ENCODE measurements at places on chromosomes 11 and 22.

GRCh38 chr22:37075046-37075445, 23.5 kb downstream of the KCTD17 start:
- no peak for DNase-seq

DNA sequence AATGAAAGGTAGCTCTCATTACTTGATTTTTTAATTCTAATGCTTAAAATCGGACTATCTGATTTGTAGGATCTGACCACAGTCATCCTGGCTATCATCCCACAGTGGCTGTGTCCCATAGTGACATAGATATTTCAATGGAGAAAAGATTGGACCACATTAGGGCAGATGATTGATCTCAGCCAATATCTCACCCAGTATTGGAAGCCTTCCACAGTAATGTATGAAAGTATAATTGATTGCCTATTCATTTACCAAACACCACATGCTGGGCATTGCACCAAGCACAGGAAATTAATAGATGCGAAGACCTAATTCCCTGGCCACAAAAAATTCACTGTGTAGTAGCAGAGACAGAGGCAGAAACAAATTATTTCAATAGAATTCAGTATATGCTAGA, 37.6 kb downstream of the FZD4 start:
- DNase-seq = no peak

DNA sequence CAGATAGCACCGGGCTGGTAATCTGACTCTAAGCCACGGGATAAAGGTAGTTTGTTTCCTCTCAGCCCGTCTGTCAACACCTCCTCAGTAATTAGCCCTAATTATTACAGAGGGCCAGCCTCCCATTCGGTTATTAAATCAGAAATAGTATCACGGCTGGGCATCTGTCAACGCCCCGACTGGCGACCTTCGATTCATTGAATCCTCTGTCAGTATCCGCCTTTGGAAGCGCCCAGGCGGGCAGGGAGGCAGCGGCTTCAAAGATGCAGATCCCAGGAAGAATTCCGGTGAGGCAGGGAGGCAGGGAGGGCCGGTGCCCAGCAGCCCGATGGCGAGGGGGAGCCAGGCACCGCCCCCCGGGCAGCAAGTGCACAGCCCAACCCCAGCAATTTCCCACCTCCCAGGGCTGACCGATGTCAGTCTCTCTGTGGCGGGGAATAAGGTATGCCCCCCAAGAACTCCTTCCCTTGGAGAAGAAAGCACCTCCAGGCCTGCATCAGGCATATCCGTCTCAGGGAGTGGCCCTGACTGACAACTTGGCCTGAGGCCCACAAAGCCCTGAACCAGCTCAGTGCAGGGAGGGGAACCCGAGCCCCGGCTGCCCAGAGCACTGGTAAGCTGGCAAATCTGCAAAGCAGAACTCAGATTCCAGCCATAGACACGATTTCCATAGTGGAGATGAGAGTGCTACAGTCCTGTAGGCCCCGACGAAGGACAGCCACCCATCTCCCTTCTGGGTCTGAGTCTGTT, 11.4 kb downstream of the GNB1L start:
- DNase-seq = no peak

- no peak for DNase-seq
Observed at GRCh38 chr11:94171693-94172440, 43.2 kb downstream of the PANX1 start.

- no peak for DNase-seq
Observed at GRCh38 chr22:20798974-20799373, 25.1 kb downstream of the SERPIND1 start.

- DNase-seq = no peak
Observed at GRCh38 chr11:28649922-28650321, 541.7 kb downstream of the METTL15 start.

DNA sequence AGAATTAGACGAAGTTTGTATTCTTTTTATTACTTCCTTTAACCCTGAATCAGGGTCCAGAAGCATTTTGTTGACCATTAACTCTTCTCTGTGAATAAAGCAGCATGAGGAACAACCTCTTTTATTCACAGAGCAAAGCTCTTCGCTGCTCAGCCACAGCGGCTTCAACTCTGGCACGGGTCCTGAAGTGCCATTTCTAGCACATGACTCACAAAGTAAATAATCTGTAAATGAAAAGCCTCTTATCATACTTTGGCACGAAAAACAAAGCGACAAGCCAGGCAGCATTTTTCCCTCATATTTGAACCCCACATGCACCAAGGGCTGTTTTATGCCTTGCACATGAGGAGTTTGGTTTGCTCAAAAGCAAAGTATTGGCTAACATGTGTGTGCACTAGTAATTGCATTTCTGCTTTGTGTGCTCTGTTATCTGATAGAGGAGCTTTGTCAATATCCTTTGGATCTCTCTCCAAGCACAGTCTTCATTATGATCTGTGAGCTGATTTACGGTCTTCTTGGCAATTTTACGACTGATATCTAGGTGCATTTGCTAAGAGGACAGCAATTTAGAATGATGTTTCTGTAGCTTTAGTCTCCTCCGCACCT, 33.0 kb upstream of the APOBEC3A start:
- no peak for DNase-seq

- no peak for DNase-seq
Observed at GRCh38 chr11:85316967-85317366, 310.2 kb downstream of the DLG2 start.

DNA sequence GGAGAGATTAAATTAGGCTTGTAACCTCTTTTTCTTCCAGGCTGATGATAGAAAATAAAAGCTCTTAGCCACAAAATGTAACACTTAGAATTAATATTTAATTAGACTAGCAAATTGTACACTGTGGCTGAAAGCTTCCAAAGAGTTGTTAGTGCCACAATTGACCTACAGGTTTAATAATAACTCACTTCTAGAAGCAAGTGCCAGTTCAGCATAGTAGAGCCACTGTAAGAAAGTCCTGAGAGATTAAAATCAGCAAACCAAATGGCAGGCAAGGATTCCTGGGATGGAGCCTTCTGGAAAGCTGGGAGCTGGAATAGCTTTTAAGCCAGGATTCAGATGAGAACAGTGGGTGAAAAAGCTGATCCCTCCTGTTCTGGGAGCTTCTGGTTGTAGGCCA, 131.0 kb downstream of the ELP4 start:
- DNase-seq = no peak

DNA sequence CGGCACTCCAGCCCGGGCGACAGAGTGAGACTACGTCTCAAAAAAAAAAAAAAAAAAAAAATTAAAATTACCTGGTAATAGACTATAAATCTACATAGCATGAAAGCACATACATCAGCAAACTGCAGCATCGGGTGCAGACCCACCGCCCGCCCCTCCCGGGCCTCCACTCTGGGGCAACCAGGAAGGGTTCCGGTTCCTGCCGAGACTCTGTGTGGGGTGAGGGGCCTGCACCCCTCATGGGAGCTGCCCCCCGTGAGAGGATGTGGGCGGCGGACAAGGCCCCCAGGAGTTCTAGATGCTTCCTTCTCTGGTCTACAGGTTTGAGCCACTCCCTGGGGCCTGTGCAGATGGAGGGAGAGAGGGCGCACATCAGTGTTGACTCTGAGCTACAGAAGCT, 9.1 kb downstream of the DRD4 start:
- DNase-seq = no peak

GRCh38 chr11:126098204-126098769, 35.6 kb upstream of the CDON start:
- no peak for DNase-seq

GRCh38 chr22:35631597-35631996, 14.5 kb upstream of the MB start:
- no peak for DNase-seq

GRCh38 chr11:34002420-34002819, 49.1 kb upstream of the CAPRIN1 start:
- DNase-seq = no peak

DNA sequence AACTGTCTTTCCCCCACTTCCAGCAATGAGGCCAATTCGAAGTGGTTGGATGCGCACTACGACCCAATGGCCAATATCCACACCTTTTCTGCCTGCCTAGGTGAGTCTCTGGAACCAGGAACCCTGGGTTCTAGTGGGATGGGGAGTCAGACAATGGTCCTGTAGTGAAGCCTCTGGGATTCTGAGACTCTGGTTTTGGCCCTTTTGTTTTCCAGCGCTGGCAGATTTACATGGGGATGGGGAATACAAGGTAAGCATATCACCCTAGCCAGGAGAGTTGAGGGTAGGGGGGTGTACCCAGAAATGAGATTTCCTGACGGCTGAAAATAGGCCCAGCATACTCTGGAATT, 530 bp downstream of the BBS1 start:
- DNase-seq = no peak

DNA sequence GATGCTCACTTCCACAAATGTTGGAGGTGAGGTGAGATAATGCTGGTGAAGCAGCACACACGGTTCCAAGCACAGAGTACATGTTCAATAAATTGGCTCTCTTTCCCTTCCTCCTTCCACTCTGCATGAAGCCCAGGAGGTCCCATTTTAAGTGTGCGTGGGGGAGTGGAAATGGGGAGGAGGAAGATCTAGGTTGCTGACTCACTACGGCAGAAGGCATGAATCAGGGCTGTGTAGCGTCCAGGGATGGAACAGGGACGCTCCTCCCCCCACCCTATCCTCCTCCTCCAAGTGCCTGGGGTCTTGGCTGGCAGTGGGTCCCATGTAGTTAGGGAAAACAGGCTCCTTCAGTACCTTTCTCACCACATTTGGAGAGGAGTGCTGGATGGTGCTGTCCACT, 44.2 kb downstream of the TRIM66 start:
- DNase-seq = no peak

GRCh38 chr11:94201004-94201465, 72.4 kb downstream of the PANX1 start:
- no peak for DNase-seq

DNA sequence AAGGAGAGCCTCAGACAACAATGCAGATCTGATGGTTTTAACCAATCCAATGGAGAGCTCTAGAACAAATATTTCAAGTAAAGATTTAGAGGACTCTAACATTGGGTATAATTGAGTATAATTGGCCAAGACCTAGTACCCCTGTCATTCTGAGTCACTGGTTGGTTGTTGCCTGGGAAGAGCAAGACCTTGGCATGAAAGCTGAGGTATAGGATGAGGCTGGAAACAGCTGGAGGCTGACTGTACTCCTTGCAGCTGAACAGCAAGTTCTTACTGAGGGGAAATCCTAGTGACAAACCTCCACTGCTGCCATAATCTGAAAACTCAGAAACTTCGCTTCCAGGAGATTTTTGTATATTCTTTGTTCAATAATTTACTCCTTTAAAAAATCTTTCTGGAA, 54.3 kb upstream of the MUC15 start:
- DNase-seq = no peak

GRCh38 chr11:121054266-121054665, 30.4 kb downstream of the TBCEL start:
- DNase-seq = no peak

GRCh38 chr11:59078435-59078834, 7.7 kb upstream of the GLYATL1B start:
- no peak for DNase-seq

GRCh38 chr22:32617271-32617670, 142.7 kb downstream of the FBXO7 start:
- DNase-seq = no peak

- no peak for DNase-seq
Observed at GRCh38 chr11:838441-839279, 3.7 kb downstream of the POLR2L start.

DNA sequence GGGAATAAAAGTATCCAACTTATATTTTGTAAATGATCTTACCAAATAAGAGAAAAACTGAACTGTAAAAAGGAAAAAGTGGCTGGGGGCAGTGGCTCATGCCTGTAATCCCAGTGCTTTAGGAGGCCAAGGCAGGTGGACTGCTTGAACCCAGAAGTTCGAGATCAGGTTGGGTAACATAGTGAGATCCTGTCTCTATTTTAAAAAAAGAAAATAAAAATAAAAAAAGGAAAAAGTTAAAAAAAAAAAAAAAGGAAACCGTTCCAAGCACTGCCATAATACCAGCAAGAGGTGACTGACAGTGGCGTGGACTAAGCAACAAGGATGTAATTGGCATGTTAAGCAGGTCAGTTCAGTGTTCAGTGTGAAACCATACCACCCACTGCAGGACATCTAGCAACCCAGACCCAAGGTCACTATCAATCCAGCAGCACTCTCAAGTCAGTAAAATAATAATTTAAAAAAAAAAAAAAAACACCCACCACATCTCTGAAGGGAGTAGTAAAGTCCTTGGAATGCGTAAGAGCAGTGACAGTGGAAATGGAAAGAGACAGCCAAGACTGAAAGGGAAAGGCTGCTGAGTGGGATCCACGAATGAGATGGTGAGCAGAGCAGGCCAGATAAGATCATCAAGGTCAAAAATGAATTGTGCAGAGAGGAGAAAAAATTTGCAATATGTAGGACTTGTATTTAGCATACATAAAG, 43.6 kb downstream of the MAPK1 start:
- DNase-seq = no peak

DNA sequence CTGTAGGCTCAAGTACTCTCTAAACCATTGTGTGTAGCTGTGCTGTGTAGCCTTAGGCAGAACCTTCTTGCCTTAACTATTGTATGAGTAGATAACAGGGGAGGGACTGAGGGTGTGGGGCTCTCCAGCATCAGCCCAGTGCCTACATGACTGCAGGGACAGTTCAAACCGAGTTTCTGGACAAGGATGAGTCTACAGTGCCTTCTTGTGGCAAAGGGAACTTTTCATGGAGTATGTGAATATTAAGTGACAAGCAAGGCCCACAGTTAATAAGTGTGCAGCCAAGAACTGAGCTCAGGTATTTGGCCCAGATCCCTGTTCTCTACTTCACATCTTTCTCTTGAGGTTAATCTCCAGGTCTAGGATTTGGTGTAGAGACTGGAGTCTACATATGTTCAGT, 424.4 kb upstream of the LARGE1 start:
- DNase-seq = no peak

GRCh38 chr22:35441489-35442100, 41.7 kb downstream of the MCM5 start:
- DNase-seq = no peak

- no peak for DNase-seq
Observed at GRCh38 chr22:30306627-30307011, 17.3 kb upstream of the CASTOR1 start.

DNA sequence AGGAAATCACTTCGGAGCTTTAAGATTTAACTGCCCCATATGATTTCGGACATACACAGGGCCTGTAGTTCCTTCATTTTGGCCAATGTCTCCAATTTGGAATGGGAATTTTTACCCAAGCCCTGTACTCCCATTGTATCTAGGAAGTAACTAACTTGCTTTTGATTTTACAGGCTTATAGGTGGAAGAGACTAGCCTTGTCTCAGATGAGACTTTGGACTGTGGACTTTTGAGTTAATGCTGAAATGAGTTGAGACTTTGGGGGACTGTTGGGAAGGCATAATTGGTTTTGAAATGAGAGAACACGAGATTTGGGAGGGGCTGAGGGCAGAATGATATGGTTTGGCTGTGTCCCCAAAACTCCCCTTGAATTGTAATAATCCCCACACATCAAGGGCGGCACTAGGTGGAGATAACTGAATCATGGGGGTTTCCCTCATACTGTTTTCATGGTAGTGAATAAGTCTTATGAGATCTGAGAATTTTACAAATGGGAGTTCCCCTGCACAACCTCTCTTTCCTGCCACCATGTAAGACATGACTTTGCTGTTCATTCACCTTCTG, 130.5 kb downstream of the LARGE1 start:
- DNase-seq = no peak

Data from stimulated activated CD4-positive, alpha-beta T cell treated with anti-CD3 and anti-CD28 coated beads, Interleukin-1b, Interleukin-23, amount 100 ng/mL, for 1 hour (primary cell).